IPS-NIHi11 (cell line): ENCODE measurements at places on chromosomes 4 and X.

- DNase-seq = no peak
Measured at GRCh38 chr4:183304538-183304937, 15.5 kb downstream of the CLDN22 start.

GRCh38 chr4:22947851-22948250, 255.1 kb downstream of the GBA3 start:
- DNase-seq = no peak

- DNase-seq = no peak
Measured at GRCh38 chr4:144650311-144651005, 4.5 kb downstream of the HHIP start.

DNA sequence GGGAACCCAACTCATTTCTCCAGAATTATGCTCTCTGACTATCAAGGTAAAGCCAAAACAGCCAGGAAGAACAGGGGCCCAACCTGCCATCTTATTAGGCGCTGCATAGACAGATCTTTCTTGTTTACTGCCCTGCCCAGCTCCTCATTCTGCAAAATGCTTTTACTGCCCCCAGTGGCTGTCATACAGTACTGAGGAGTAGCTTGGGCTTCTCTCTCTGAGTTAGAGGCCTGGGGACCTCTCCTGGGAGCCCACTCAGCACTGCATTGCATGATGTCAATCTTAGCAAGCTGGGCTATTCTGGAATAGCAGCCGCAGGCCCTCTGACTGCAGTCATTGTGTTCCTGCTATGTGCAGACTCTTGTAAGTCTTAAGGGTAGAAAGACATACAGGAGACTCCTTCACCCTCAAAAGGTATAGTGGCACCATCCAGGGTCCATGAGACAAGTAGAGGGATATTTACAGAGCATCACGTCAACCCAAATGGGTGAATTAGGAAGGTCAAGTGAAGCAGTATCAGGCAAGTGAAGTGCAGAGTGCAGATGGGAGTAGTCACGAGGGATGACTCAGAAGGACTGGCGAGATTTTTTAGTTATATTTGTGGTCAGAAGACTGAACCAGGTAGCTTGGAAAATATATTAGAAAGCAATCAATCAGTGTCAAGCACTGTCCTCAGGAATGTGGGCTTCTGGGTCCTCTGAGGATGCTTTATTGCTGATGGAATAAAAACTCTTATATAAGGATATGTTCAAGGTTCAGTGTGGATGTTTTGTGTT, 294.1 kb upstream of the SFRP2 start:
- DNase-seq = peak; percentile 46

DNA sequence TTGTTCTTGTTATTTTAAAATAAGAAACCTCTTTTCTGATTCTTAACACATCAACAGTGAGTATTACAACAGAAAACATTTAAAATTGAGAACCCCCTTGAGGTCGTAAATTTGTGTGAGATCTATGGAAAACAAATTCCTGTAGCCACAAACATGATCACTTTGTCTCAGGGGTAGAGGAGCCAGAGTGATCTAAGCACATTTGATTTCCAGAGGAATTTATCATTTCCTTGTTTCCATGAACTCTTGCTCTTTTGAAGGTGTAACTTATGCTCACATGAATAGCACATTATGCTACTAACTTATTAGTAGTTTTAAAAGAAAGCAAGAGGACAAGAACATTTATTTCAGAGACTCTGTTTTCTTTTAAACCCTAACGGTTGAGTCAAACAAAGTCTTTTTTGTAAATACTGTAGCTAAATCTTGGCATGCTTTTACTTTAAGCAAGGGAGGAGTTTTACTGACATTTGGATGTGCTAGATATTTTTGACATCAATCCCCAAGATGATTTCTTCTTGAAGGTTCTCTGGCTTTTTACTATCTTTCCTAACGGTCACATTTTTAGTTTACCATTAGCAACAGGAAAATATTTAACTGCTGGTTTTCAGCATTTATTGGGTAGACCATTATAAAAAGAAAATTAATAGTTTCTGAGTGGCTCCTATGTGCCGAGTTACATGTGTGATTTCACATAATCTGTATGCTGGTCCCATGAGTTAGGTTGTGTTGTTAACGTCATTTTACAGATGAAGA, 27.9 kb upstream of the ZCCHC12 start:
- no peak for DNase-seq

GRCh38 chr4:184156163-184156920, 61.3 kb downstream of the ENPP6 start:
- DNase-seq = no peak

- peak; percentile 55 for DNase-seq
Measured at GRCh38 chrX:107718156-107718621, 57.4 kb downstream of the TSC22D3 start.

- DNase-seq = no peak
Measured at GRCh38 chrX:103927030-103927429, 35.4 kb upstream of the TMSB15B start.

GRCh38 chr4:106034220-106034619, 138.9 kb downstream of the NPNT start:
- no peak for DNase-seq

GRCh38 chrX:78708262-78708661, 39.3 kb upstream of the LPAR4 start:
- DNase-seq = peak; percentile 23

- no peak for DNase-seq
Measured at GRCh38 chr4:173386751-173387150, 12.2 kb downstream of the SCRG1 start.

DNA sequence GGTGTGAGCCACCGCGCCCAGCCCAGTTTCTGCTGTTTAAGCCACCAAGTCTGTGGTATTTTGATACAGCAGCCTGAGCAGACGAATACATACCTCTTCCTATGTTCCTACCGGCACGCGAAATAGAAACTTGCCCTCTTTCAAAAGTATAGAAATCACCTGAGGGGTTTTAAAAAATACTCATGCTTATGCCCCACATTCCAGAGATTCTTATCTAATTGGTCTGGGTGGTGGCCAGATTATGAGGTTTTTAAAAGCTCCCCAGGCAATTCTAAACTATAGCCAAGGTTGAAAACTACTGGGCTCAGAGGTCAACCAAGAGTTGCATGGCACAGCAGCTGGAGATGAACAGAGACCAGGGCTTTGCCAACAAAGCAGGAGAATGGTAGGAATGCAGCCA, 24.9 kb upstream of the HUWE1 start:
- DNase-seq = no peak

DNA sequence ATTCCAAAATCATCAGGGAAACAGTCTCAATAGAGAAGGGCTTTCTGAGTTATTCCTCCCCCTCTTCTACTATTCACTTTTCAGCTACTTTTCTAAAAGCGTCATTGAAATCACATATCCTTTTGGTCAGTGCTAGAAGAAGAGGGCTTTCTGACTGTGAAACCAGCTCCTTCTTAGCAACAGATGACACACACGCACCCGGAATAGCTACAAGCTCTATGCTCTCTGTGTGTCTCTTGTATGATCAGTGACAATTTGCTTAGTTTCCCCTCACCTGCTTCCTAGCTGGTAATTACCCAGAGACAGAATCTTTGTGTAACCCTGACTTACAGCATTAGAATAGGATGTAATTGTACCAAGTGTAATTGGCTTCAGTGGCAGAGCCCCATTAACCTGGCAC, 268.1 kb upstream of the SLITRK2 start:
- no peak for DNase-seq

GRCh38 chr4:128068918-128069317, 7.8 kb downstream of the LARP1B start:
- DNase-seq = peak; percentile 19

DNA sequence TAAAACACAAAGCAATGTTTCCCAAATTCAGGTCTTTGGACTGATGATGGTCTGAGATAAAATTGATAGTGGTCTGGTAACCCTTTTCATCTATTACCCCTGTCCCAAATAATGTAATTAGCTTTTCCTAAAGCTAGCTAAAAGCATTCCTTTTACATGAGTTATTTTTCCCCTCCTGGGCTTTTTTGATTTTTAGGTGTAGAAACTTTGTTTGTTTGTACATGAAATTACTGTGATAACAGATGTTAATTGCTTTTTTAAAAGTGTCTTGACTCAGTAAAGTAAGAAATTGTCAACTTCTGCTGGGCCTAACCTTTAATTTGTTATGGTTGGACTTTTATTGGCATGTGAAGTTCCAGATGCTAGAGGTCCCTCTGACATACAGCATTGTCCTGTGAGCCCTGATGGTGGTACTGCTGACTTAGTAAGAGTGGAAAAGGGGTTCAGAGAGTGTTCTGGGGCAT, 145.5 kb downstream of the ARHGAP10 start:
- no peak for DNase-seq

DNA sequence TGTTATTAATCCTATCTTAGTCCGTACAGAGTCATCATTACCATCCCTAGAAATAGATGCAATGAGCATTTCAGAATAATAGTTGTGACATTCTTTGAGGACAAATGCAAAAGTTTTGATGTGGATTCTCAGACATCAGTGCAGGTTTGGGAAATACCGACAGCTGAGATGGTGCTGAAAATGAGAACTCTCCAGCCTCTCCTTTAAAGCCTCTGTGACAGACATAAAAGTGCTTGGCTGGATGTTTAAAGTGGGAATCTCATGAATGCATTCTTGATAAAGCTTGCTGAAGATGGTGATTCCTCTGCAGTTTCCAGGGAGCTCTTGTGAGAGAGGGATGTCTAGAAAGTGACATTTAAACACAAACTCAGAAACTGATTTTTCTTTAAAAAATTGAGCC, 35.0 kb upstream of the SLC7A11 start:
- no peak for DNase-seq

DNA sequence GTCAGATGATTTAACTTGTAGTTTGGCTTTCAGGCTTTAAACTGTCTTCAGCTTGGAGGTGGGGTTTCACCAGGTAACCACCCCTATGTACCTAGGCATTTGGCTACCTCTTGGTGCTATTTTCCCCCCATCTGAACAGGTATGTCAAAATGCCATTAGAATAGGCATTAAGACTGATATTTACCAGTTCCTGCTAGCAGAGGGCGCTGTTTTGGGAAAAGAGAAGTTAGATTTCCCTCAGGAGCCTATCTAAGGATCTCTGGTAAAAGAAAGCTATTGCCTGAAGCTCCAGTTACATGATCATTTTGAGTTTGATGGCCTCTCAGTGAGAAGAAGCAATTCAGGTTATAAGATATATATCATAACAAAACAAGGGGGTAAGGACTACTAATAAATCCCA, 879.1 kb downstream of the SH3BGRL start:
- DNase-seq = peak; percentile 5

DNA sequence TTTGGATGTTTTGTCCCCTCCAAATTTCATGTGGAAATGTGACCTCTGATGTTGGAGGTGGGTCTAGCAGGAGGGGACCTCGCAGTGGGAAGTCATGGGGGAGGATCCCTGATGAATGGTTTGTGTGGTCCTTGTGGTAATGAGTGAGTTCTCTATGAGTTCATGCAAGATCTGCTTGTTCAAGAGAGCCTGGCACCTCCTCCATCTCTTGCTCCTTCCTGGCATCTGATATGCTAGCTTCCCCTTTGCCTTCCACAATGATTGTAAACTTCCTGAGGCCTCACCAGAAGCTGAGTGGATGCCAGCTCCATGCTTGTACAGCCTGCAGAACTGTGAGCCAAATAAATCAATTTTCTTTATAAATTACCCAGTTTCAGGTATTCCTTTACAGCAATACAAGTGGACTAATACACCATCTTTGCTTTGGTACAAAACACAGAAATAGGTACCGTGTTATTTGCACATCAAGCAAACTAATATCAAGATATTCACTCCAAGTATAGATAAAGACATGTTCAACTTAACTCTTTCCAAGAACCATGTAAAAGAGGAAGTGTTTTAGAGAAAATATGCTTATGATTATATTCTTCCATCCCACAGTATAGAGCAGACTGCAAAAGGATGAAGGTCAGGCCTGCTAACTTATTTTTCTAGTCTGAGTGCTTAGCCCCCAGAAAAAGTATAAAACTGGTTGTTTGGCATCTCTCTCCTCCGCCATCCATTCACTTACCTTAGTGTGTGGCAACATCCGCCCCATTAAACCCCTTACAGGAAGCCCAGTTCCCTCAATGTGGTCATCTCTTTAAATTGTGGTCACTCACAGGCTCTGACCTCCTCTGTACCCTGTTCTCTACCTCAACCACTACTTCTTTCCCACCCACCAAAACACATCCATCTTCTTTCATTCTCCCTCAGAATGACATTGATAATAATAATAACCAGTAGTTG, 6.7 kb downstream of the ARAP2 start:
- no peak for DNase-seq

DNA sequence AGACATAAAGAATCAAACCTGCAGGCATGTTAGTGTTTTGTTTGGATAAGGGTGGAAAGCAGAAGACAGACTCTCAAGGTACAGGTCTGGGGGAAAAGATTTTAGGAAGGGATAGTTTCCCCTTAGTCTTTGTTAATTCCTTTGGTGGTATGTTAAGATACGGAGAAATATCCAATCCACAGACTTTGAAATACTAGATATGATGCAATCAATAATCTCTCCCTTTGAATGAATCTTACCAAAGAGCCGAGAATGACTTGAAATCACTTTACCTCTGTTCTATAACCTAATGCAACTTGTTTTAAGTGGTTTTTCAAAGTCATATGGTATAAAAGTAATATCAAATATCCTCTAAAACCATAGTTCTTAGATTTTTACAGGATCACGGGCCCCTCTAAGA, 5.3 kb upstream of the BDH2 start:
- DNase-seq = no peak

DNA sequence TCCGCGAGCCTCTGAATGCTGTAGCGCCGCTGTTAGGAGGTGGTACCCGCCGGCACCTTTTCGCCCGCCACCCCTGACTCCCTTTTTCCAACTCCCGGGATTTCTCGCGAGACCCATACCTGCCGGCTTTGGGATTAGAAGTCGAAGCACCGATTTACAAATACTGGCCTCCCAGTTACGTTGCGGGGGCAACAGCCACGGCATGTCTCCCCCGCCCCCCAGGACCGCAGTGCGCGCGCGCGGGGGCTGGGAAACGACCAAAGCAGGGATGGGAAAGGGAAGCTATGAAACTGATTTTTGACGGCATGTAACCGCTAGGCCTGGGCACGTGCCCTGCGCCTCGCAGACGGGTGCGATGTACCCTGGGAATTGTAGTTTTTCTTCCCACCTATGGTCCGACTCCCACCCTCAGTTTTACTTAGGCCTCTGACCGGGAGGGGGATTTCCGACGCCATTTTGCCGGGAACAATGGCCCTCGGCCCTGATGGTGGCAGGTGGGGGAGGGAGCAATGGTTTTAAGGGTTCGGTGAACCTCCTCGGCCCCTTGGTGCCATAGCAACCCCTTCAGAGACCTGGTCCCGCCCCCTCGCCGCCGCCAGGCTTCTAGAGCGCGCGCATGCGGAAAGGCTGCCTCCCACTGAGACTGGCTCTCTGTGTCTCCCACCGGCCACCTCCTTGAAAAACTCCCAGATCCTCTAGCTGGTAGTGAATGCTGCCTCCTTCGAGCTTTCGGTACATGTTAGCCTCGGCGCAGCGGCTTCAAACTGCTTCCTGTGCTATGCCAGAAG, 772 bp upstream of the WNK3 start:
- peak; percentile 53 for DNase-seq

DNA sequence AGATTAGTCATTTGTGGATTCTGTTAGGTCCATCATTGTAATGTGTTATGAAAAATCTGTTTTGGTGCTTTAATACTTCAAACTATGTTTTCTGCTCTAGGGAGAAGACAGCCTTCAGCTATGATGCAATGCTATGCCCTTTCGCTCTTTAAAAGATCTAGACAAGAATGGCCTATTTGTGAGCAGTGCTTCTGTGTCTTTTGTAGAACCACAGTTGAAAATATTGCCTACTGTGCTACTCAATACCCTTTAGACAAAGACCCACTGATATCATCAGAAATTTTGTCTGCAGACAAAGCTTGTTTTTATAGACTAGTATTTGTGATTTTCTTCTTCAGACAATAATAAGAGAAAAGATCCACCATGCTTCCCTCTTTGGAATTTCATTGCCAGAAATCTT, 44.6 kb upstream of the SLITRK2 start:
- DNase-seq = no peak
